ENCODE measurements at places on chromosomes 3 and 15.

DNA sequence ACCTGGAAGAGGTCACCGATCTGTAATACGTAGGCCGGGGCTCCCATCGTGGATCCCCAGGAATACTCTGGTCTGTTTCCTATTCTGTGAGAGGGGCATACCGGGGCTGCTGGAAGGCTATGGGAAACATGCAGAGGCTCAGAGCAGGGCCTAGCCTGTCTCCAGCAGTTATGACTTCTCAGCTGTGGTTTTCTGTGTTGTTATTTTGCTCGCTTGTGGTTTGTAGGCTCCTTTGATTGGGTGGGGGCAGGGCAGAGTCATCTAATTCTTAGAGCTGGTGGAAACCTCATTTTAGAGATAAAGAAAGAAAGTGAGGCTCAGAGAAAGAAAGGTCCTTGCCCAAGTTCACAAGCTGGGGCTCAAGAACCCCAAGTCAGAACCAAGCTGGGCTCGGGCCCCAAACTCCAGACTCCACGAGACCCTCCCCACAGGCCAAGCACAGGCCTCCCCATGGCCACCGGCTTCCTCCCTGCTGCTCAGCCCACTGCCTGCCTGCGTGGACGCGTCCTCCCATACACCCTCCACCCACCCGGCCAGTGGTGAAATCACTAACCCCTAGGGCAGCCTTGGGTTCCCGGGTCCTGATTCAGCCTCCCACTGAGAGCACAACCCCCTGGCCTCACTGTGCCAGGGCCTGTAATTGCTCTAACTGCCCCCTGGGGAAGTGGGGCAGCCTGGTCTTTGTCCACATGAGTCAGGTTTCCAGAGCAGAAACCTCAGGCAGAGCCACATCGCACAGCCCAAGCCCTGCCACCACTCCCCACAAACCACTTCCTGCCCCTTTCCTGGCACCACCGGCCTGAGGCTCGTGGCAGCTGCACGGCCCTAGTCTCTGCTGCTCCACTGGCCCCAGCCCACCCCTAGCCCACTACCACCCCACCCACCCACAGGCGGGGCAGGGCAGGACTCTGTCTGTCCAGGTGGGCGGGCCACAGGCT is 270.8 kb downstream of the UACA start:
- peak; percentile 91 for DNase-seq

DNA sequence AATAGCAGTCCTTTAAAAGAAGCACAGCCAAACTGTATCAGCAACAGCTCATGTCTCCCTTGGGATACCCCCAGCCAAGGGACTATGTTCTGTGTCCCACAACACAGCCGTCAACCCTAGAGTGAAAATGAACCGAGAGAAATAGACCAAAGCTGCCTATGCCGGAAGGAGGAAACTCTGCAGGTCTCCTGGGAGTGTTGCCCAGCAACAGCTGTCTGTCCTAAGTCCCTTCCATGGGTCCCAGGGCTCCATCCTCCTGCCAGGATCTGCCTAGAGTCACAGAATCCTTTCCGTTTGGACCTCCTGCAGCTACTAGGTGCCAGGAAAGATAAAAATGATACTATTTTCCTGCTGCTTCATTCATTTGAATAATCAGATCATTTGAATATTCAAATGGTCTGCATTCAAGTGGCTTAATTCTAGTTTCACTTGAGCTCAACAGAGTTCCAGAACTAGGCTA is 53.1 kb downstream of the TRANK1 start:
- no peak for DNase-seq

- DNase-seq: no peak
Observed at GRCh38 chr3:122000936-122001605, 21.0 kb downstream of the ILDR1 start.

DNA sequence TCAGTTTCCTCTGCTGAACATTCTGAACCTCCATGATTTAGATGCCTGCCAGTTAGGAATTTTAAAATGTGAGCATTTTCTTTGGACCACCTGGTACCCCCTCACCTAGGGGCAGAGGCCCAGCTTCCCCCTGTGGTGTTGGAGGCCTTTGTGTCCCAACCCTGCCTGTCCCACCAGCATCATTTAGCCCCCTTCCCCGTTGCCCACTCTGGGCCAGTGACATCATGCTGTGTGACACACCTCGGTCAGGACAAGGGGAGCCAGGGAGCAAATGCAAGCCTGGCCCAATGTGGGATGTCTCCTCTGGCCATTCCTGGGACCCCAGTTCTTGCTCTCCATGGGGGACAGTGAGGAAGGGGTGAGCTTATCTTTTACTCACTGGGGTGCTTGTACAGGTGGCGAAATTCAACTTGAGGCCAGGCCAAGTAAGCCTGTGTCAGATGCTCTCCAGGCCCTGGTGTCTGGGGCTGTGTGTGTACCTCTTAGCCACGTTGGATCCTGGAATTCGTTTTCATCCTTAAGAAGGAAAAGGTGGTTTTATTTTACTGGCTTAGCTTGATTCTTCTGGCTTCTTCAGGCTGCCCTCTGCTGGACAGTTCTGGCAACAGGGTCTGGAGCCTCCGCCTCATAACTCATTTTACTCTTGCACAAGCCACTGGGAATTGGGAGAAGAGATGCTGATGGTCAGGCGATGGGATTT is 49.7 kb upstream of the MYZAP start:
- peak; percentile 35 for DNase-seq

DNA sequence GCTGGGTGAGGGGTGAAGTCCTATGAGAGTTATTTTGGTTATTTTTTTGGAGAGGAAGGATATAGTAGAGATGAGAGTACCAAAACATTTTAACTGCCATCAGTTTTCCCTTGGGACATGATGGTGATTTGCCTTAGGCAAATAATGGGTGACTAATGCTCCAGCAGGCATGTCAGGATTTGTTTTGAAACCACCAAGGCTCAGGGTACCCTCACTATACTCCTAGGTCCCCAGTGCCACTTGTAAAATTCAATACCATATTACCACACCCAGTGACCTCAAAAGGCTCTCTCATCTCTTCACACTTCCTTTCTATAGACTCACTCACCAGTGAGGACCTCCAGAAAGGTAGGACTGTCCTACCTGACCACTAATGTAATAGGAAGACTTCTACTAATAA is 83.6 kb downstream of the WDR72 start:
- DNase-seq: no peak

DNA sequence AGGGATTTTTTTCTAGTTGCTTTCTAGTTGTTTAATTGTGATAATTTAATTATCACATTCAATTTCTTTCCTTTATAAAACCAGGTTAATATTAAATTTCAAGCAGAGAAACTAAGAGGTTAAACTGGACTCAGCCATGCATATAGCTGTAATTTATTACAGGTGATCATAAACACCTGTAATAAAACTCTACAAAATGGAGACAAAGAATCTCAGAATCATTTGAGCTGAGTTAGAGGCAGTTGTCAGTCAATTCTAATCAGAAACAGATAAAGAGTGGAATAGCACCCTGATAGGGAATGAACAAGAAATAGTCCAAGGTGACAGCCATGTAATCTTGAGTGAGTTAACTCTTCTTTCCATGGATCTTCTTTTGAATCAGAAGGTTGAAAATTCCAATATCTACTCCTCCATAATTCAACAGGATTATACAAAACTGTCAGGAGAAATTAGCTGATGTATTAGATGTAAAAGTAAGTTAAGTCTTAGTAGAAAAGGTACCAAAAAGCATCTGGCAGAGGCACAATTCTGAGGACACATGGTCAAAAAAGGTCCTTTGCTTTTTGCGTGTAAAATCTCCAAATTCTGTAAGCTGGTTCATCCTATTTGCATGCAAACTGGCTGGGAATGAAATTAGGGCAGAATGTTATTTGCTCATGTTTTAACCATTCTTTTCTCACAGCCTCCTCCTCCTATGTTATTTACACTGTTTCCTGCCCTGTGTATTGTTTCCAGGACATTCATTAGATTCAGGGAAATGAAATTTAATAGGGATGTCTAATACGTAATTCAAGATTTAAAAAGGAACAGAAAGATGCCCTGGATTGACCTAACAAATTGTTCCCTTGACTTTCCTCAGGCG is 39.4 kb upstream of the B3GNT5 start:
- no peak for DNase-seq

- no peak for DNase-seq
Observed at GRCh38 chr15:28106294-28107110, 7.4 kb upstream of the OCA2 start.

GRCh38 chr3:172309741-172310427 is 138.4 kb downstream of the GHSR start:
- DNase-seq: no peak

DNA sequence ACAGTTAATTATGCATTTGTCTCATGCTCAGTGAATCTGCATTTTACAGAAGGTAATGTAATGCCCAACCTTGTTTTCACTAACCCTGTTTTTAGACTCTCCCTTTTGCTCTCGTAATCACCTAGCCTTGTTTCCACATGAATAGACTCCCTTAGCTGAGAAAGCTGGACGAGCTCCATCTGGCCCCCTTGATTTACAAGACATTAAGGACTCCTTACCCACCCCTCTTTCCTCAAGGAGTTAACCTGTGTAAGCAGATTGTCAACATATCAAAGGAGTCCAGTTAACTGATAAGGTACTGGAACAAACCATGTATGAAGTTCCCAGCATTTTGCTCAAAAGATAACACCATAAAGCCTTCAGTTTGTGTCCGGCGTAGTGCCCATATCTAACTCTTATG is 99.6 kb downstream of the VPS8 start:
- DNase-seq: no peak

DNA sequence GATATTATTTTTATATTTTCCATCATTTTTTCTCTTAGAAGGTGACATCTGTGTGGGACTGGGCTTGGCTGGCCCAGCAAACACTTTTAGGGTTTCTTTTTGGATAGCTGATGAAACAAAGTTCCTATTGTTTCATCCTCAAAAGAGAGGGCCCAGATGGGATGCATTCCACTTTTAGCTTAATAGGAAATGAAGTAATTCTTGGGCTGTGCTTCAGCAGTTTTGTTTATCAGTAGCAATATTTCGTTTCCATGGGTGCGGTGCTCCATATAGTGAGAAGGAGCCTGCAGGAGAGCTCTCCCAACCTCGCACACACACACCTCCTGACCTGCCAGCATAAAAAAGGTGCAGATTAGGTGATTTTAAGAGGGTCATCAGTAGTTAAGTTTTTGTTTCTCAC is 147.5 kb downstream of the AKAP13 start:
- DNase-seq: no peak

- DNase-seq: no peak
Observed at GRCh38 chr15:59678620-59679019, 10.5 kb downstream of the BNIP2 start.

- peak; percentile 8 for DNase-seq
Observed at GRCh38 chr3:126553284-126554084, 5.2 kb downstream of the C3orf22 start.

GRCh38 chr3:194607592-194608389 is 25.4 kb downstream of the TMEM44 start:
- no peak for DNase-seq

GRCh38 chr3:95752199-95752598 is 1062.2 kb upstream of the EPHA6 start:
- DNase-seq: no peak

- DNase-seq: peak; percentile 26
Observed at GRCh38 chr3:183265834-183266417, 12.9 kb downstream of the B3GNT5 start.

- DNase-seq: no peak
Observed at GRCh38 chr3:161322781-161323568, 48.3 kb downstream of the SPTSSB start.

GRCh38 chr3:195178124-195178910 is 92.6 kb downstream of the XXYLT1 start:
- DNase-seq: no peak

GRCh38 chr3:5498981-5499380 is 311.5 kb downstream of the EDEM1 start:
- no peak for DNase-seq

- DNase-seq: no peak
Observed at GRCh38 chr3:144112036-144112435, 140.4 kb downstream of the DIPK2A start.

- no peak for DNase-seq
Observed at GRCh38 chr3:139427283-139428060, 38.0 kb upstream of the COPB2 start.

DNA sequence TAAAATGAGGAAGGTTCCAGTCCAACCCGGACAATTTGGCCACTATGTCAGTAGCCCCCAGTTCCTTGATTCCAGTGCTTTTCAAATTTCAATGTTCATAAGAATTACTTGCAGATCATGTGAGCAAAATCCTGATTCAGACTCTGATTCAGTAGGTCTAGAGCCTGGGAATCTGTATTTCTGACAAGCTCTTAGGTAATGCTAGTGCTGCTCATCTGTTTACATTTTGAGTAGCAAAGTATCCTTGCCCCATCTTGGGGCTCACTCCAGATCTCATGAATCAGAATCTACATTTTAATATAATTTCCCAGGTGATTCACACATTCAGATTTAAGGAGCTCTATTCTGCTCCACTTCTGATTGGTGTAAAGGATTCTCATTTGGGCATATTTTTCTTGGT is 142.0 kb downstream of the NAALADL2 start:
- no peak for DNase-seq

DNA sequence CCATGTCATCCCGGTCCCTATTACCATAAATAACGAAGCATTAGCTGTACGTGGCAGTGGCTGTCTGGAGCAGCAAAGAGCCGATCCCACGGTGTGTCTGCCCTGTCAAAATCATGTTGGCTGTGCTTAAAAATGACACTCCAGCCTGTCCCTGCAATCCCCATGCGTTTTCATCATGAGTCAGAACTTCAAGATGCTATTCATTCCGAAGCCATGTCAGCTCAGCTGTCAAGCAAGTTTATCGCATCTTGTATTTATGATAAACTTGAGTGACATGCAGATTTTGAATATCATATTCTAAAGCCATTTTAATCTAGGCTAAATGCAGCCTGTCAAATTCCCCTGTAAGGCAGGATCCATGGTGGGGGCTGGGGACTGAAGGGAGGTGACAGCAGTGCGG is 152.4 kb downstream of the TJP1 start:
- DNase-seq: no peak

DNA sequence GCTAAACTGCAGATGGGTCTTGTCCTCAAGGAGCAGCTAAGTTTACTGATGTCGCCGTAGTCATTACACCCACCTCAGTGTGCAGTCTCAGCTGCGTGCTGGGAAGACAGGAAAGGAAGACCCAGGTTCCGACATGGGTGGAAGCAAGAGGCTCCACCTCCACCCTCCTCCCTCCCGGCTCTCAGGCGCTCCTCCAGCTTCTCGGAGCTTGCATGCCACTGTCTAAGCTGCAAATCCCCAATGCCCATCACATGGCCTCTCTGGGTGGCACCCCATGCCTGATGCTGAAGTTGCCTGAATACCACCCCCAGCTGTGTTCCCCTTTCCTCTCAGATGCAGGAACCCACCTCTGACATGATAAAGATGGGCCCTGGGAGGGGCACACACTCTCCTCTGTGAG is 58.5 kb downstream of the MGLL start:
- DNase-seq: no peak

GRCh38 chr3:141498598-141499223 is 11.9 kb downstream of the RASA2 start:
- DNase-seq: peak; percentile 93

GRCh38 chr15:44719293-44719999 is 8.1 kb downstream of the B2M start:
- DNase-seq: peak; percentile 67

GRCh38 chr3:17514597-17514996 is 227.8 kb downstream of the TBC1D5 start:
- DNase-seq: no peak

GRCh38 chr3:194541483-194541882 is 54.7 kb upstream of the ATP13A3 start:
- no peak for DNase-seq
